Activated naive CD4-positive, alpha-beta T cell treated with anti-CD3 and anti-CD28 coated beads, Interleukin-2, amount 50 U/mL, for 72 hours (primary cell): ENCODE measurements at places on chromosomes 6 and 20.

DNA sequence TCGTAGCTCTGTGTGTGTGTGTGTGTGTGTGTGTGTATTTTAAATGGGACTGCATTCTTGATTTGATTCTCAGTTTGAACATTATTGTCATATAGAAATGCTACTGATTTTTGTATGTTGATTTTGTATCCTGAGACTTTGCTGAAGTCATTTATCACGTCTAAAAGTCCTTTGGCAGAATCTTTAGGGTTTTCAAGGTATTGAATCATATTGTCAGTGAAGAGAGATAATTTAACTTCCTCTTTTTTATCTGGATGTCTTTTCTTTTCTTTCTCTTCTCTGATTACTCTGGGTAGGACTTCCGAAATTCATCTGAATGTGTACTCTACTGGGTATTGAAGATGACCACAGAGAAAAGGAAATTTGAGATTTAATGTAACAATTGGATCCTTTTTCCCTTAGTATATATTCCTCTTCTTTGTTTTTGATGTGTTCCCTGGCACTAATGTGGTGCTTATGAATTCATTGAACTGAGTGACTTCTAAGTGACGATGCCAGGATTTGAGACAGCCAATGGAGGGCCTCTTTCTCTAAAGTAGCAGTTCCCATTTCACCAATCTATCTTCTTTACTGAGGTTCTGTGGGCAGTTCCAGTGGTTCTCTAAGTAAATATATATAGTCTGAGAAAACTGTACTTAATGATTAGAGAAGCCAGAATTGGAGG is 47.6 kb downstream of the TNFAIP3 start:
- no peak for DNase-seq

- DNase-seq: no peak
Observed at GRCh38 chr20:31717478-31718201, 5.0 kb downstream of the BCL2L1 start.

- no peak for DNase-seq
Observed at GRCh38 chr6:30450909-30451841, 38.1 kb upstream of the HLA-E start.

DNA sequence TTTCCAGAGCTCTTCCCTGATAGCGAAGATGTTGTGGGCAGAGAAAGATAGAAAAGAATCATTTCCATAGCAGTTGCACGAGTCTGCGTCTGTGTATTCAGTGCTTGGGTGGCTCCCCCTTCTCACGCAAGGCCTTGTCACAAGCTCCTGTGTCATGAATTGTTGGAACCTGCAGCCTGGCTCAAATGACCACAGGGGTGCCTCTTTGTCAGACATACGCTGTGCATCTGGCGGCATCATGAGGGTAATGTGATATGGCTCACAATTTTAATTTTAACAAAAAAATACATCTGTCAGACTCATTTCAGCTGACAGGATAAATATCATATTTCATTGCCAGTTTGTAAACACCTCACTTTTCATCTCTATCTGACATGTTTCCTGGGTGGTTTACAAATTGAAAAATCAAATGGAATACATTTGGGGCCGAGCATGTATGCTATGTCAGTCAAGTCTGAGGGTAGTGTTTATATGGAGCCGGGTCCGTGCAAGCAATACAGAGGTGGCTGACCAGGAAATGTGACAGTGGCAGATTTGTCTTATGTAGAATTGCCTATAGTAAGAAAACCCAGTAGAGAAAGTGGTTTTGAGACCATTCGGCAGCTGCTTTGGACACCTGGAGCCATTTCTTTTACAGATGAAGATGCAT is 90.9 kb downstream of the CAP2 start:
- DNase-seq: no peak

- no peak for DNase-seq
Observed at GRCh38 chr6:131654326-131654725, 17.2 kb downstream of the ENPP3 start.

GRCh38 chr6:166023273-166023989 is 144.2 kb downstream of the TBXT start:
- DNase-seq: no peak

DNA sequence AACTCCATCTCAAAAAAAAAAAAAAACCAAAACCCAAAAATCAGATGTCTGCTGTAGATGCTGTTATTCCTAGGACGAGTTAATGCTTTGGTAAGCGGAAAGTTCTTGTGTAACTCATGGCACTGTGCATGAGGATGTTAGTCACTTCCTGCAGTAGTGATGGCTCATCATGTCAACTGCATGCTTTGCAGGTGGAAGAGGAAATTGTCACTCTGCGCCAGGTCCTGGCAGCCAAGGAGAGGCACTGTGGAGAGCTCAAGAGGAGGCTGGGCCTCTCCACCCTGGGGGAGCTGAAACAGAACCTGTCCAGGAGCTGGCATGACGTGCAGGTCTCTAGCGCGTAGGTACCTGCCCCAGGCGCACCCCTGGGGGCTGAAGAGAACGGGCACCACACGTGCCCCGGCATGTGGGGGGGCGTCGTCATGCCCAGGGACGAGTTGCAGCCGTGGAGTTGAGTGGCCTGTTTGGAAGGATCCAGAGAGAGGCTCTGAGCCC is 8.5 kb downstream of the TPD52L2 start:
- DNase-seq: no peak

- no peak for DNase-seq
Observed at GRCh38 chr6:147509891-147510290, 1.4 kb downstream of the SAMD5 start.

- DNase-seq: no peak
Observed at GRCh38 chr6:19219931-19220330, 617.2 kb upstream of the ID4 start.

DNA sequence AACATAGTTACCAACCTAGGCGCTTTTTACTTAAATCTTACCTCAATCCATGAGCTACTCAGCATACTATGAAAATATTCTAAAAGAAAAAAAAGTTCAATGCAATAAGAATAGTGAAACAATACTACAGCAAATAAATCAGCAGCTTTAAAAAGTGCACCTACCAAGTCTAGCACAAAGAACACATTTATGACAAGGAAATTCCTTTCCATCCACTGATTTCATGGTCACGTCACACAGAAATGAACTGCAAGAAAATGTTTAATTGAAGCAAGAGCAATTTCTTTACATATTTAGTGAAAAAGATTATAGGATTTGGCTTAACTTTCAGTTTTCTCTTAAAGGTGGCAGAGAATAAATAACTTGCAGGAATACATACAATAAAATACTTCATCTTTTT is 36.2 kb downstream of the IBTK start:
- DNase-seq: no peak

GRCh38 chr6:2186516-2186915 is 58.9 kb downstream of the GMDS start:
- no peak for DNase-seq

DNA sequence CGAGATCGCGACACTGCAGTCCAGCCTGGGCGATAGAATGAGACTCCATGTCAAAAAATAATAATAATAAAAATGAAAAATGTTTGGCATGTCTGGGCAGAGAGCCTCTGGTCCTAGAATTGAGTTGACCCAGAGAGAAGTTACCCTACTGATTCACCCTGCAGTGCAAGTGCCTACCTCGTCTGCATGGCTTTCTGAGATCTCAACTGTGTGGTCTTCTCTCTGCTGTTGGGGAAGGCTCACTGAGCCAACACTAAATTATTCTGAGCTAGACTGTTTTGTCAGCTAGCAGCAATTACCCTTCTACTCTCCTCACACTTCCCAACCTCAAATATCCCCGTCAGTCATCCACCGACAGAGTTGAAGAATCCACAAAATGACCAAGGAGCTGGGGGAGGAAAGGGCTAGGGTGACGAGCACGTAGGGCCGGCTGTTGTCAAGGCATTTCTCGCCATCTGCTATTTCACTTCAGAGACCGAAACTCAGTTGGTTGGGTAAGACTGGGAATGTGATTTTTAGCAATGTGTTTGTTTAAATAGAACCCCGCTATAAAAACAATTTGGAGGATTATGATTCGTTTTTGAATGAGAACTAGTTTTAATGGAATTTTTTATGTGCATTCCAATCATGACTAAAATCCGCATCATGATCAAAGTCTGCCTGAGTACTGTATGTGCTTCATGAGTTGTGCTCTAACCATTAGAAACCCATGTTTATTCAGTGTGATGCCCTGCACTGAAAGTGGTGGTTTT is 9.4 kb downstream of the MAS1 start:
- DNase-seq: no peak

- DNase-seq: no peak
Observed at GRCh38 chr6:109093732-109094415, 772 bp downstream of the SESN1 start.

DNA sequence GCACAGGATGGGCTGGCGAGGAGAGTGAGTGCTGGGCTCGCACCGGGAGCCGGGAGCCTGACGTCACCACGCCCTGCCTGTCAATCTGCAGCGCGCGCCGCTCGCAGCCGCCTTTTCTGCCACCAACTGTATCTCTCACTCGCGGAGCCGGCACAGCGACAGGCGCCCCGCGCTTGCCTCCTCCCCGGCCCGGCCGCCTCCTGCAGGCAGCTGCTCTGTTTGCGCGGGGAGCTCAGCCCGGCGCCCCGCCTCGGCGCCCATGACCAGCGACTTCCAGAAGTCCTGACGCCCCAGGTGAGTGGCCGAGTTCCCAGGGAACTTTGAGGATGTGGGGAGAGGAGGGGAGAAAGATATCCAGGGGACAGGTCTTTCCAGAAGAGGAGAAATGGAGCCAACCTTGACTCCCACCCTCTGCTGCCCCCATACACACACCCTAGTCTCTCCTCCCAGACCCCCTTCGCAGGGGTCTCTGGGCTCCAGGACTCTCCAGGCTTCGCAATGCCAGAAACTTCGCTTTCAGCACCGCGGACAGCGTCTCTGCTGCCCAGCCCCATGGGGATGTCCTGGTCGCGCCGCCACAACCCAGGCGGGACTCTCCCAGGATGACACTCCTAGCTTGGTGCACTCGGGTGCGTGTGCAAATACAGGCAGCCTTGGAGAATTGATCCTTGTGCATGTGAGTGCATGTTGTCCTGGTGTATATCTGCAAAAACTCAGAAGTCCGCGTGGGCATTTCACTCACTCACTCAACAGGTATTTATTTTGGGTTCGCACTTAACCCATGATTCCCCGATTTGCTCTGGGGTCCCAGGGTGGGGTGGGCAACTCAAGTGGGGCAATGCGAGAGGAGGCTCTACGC is at the start of gene GPR6:
Gene GPR6, plus strand, starts transcription at position 138 of the 859 bp plus-strand sequence. CDS start 802 bp downstream, outside the sequence.
- DNase-seq: peak; percentile 65

- DNase-seq: no peak
Observed at GRCh38 chr20:38790200-38791053, 15.1 kb upstream of the PPP1R16B start.

DNA sequence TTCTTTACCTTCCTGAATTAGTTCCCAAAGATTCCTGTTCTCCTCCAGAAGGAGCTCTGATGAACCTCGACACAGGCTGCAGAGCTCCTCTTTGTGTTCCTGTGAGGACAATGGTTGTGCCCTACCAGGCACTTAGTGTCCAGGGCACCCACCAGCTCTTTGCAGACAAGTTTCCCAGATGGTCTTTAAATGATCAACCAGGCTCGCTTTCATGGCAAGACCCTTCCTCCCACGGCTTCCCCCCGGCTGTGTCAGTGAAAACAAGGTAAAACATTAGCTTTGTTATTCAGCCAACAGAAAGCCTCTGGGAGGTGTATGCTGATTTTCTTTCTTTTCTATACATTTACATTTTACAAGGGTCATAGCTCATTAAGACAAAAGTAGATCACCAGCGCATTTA is 32.3 kb upstream of the CNKSR3 start:
- DNase-seq: no peak

DNA sequence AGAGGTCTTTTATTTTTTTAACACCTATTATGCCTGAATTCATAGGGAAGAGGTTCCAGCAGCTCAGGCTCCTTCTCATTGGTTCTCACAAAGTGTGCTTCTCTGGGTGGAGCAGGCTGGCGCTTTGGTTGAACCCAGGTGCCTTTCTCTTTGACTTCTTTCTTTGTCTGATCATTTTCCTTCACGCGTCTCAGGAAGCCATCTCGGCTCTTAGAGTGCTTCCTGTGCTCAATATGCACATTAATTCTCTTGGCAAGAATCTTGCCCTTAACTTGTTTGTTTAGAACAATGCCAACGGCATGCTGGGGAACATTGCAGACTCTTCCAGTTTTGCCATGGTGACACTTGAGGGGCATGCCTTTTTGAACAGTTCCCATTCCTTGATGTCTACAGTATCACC is 44.2 kb upstream of the RNF24 start:
- no peak for DNase-seq
